Stimulated activated CD8-positive, alpha-beta memory T cell treated with anti-CD3 and anti-CD28 coated beads, Interleukin-4, amount 100 ng/mL, for 1 hour (primary cell): ENCODE measurements at places on chromosomes 4 and X.

- DNase-seq, result no peak
These were observed 189.1 kb downstream of the NDST4 start for GRCh38 chr4:114924311-114924710.

DNA sequence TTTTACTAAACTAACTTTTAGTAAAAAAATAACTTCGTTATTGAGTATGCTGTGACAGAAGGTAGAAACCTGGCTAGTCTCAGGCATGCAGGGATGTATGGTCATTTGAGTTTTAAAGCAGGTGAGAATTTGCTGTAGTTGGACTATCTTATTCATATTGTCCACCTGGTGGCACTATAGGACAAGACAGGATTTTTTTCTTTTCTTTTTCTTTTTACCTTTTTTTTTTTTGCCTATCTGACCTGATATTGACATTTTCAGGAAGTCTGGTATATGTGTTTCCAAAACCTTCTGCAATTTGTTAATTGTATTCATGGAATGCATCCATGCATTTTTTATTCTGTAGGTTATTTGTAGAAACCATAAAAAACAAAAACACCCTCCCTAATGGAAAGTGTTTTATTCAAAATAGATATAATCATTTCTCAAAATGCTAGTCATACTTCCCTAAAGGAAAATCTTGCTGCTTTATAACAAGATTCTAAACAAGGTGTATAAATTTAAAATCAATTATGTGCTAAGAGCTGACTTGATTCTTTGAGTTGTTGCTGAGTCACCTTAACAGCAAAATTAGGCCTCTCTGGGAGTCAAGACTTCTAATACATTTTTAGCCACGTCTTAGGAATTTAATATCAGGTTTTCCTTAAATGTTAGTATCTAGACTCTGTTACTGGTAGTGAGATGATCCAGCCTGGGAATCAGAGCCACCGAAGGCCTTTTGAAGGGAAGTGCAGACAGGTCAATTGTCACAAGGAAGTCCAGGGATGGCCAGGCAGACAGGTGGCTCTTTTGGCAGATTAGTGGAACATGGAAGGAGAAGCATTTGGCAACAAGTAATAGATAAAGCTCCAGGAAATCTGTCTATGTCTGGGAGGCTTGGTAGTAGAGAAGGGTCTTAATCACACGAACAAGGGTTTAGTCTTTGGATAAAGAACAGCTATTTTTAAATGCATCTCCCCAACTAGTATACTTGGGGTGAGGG lies 201.3 kb upstream of the GNPDA2 start:
- no peak for DNase-seq

- no peak for DNase-seq
These were observed 83.8 kb downstream of the DOCK11 start for GRCh38 chrX:118579417-118579816.

DNA sequence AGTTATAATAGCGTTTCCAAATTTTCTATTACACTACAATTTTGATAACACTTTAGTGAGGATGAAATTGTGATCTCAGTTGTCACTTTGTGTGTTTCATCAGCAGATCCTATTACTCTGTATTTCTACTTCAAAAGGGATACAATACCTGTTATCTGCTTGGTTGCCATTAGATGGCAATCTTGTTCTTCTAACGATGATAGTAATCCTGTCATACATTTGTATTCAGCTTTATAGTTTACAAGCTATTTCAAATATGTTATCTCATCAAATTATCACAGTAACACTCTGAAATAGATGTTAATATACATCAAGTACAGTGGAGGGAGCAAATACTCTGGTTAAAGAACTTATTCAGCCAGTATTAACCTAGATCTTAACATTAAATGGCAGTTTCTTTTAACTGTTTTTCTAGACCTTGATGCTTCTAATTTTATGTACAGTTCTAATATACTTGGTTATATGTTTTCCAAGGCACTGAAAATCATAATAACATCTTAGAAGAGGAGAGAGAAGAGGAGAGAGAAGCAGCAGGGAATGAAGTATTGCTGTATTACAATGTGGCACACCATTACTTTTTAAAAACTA lies 292.0 kb downstream of the CCSER1 start:
- DNase-seq, result no peak

DNA sequence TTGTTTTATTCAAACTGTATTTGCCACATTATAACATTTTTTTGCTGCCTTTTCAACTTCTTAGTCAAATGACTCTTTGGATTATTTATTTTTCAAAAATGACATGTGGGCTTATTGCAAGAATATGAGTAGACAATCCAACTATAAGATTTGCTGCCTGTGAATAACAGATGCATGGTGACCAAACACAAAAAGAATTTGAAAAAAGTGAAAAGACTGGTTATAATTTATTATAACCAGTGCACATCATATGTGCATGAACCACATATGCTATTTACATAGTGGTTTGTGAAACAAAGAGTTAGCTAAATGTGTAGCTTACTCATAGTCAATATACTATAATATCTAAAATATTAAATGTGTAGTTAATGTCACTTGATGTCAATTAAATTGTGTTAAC lies 2086.8 kb downstream of the ARAP2 start:
- no peak for DNase-seq

GRCh38 chrX:119398587-119398973 lies 556 bp upstream of the SLC25A43 start:
- DNase-seq, result no peak

DNA sequence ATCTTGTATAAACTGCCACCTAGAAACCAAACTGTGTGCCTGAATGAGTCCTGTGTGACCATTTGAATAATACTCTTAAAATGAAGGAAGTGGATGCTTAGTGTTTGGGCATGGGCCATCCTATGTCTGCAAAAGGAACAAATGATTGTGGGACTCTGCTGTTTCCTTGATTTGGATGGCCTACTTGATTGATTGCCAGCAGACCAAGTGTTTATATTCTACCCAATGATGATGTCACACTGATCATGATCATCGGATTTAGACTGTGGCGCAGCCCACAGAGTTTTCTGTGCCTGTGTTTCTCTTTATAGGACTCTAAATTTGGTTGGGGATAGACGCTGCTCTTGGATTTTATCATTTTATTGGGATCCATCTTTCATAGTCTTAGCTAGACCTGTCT lies 4.4 kb downstream of the SEPTIN11 start:
- no peak for DNase-seq

- no peak for DNase-seq
These were observed 166.8 kb downstream of the COL4A6 start for GRCh38 chrX:108271397-108271787.

- DNase-seq, result no peak
These were observed 187.1 kb downstream of the BCOR start for GRCh38 chrX:39910651-39911050.

GRCh38 chrX:107272431-107272921 lies 66.1 kb downstream of the DNAAF6 start:
- DNase-seq, result no peak

- DNase-seq, result no peak
These were observed 2.0 kb upstream of the THAP9 start for GRCh38 chr4:82898322-82899243.

GRCh38 chr4:119676101-119676500 lies 47.5 kb upstream of the PDE5A start:
- no peak for DNase-seq

- DNase-seq, result no peak
These were observed 6.5 kb upstream of the ACOT9 start for GRCh38 chrX:23749576-23749975.

GRCh38 chrX:54044877-54045338 lies 635 bp upstream of the PHF8 start:
- no peak for DNase-seq

DNA sequence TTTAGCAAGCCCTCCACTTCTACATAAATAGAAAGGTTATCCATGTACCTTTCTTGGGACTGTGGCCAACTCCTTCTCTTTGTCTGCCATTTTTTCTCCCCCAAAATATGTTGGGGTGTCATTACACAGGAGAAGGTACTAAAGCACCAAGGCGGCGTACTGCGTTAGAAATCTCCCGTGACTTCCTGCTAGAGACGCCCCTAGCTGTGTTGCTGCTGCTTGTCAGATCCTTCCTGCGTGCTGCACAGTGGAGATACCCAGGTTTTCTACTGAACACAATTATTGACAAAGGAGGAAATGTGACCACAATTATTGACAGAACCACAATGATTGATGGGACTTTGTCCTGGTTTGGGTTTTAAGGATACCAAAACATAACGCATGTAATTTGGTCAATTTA lies 97.7 kb downstream of the EFHC2 start:
- DNase-seq, result no peak

- DNase-seq, result no peak
These were observed 515.6 kb upstream of the GNPDA2 start for GRCh38 chr4:45241976-45242375.

- DNase-seq, result no peak
These were observed 47.9 kb upstream of the GPR78 start for GRCh38 chr4:8532245-8532781.

DNA sequence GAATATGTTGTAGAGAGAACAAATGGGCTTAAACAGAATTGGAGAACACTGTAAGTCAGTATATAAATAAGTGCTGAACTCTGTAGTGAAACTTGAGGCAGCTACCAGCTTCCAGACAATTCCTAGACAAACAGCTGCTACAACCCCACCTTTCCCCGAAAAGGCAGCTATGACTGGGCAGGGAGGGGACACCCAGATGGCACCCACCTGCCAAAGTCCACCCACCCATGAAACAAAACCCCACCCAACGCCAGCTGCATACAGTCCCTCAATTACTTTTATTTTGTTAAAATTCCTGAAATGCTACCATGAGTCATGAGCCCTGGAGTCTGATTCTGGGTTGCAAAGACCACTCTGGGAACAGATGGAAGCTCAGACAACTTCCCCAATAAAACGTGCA lies 24.4 kb downstream of the RELL1 start:
- no peak for DNase-seq

GRCh38 chrX:103329991-103330390 lies at the start of gene TCEAL7:
TCEAL7 (plus strand) TSS chrX:103330239; CDS start chrX:103331404, 1,165 bp downstream.
- DNase-seq, result no peak
